ENCODE measurements at places on chromosomes 2 and 18.

DNA sequence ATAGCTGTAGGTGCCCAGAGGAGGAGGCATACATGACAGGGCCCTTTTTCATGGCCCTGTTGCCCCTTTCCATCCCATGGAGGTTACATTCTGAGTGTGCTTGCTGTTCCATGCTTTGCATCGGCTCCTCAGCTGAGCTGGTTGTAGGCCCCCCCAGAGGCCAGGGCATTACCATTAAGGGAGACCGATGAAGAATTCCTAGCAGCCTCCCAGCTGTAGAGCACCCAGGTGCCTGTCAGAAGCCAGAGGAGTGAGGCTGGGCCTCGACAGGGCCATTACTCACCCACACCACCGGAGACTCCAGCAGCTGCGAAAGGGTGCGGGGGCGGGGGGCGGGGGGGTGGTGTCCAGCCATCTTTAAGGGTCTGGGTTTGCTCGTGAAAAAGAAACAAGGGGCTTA, 72.2 kb downstream of the GALNT14 start:
- no peak for DNase-seq

GRCh38 chr2:211035548-211036185, 479.3 kb downstream of the CPS1 start:
- no peak for DNase-seq

GRCh38 chr2:209960676-209961630, 41.5 kb upstream of the RPE start:
- peak; percentile 80 for DNase-seq

DNA sequence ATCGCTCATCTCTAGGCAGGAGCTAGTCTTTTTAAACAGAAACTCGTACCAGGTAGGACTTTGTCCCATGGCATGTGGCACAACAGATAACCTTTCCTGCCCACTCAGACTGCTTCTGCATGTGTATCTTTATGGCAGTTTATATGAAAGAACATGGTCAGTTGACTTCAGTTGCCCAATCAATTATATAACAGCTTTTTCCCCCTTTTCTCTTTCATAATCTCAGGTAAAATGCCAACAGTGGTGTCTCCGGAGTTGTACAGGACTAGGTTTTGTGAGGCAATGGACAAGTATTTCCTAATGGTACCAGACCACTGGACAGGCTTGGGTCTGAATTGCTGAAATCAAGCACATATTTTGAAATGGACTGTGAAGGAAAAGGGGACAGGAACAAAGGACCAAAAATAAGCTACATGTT, 51.6 kb upstream of the PTH2R start:
- DNase-seq: no peak

DNA sequence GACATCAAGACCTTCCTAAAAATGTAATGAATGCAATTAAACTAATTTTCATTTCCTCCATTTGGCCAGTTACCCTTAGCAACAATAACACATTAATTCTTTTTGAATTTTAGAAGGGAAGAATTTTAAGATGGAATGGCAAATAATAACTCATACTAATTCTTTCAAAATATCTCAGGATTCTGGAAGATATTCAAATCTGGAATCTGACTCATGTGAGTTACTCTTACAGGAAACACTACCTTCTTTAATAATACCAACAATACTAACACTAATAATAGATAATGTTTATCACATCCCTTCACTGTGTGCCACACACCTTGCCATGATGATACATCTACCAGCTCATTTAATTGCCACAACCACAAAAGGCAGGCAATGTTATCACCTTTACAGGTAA, 46.4 kb downstream of the ZNF521 start:
- DNase-seq: no peak

DNA sequence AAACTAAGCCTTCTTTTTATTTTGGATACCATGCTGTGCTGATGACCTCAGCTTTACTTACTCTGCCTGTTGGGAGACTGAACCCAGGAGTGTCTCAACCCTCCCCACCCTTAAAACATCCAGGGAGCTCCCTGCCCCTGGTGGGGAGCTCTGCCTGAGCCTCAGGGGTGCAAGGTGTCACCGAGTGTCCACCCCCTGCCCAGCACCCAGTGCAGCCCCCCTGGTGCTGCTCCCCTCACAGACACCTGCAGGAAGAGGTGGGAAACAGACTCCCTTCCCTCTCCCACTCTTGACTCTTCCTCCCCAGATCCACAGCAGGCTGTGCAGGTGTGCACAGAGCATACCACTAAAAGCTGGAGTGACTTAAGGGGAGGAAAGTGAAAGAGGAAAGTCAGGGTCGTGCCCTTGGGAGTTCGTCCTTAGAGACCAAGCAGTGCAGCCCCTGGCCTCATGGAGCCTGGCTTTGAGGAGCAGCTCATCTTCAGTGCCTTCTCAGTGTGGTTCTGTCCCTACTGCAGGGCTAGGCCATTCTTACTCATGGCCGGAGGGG, 51.3 kb downstream of the MYO7B start:
- no peak for DNase-seq

DNA sequence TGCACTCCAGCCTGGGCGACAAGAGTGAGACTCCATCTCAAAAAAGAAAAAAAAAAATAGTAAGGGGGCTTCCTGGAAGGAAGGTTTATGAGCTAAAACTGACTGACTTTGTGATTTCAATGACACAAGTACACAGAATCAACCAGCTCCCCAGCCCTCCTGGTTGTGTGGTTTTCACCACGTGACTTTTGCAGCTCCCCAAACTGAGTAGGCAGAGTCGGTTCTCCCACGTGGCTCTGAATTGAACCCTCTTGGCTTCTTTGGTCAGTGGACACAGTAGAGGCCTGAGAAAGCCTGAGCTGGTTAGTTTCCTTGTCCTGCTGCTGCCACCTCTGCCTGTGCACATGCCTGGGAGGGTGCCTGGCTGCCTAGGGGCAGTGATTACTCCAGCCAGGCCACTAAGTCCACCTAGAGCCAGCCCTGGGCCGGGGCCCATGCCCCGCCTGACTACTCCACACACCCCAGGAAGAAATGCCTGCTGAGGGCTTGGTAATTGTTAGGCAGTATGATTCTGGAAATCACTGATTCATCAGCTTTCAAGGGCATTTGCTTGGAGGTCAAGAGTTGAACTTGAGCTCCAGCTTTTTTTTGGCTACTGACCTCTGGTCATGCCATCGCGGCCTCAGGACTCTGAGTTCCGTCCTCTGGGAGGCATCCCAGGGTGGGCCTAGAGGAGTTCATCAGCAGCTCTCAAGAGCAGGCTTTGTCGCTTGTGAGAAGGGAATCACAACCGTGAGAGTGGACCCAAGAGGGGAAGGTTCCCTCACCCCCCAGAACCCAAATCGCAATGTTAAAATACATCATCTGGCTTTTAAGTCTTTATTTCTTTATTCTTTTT, 431.9 kb upstream of the HS6ST1 start:
- DNase-seq: no peak

DNA sequence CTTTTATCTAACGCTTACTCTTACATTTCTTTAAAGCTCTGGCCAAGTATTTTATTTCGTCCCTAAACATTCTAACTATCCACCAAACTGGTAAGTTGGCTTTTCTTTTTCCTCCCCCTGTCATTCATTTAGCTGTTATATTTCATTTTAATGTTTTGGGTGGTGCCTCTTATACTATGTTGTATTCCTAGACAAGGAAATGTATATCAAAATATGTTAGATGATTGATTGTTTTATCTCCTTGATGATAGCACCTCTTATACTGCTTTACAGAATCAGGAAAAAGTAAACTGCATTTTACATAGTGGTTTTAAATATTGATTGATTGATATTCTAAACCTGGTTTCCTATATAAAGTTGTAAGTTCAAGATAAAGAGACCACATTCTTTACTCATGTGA, 23.9 kb downstream of the C18orf54 start:
- DNase-seq: no peak

DNA sequence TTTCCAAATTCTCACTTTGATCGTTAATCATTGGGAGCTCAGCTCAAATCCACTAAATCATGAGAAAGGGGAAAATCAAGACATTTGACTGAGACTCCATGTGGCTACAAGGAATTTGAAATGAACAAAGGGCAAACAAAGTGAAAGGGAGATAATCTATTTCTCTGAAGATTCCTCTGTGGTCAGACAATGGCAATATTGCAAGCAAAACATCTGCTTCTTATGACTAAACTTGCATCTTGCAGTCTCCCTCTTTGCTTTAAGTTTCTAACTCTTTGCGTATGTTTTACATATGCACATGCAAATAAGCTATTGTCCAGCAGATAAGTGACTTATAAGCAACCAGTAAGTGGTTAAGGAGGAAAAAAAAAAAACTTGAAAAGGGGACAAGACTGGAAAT, 299.1 kb upstream of the NXPH2 start:
- DNase-seq: no peak

DNA sequence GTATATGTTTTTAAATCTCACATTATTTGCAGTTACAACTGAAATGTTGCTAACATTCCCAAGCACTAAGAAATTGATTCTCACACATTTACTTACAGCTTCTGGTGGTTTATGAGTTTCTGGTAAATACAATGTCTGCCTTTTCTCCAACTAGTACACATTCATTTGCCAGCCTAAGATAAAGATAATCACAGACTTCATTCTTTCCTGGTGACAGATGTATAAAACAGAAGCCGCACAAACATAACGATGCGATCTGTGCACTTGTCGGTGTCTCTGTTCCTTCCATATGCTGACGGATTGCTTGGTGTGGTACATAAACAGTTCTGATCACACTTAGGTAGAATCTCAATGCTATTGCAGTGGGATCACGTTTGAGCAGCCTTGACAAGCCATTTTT, 100.4 kb upstream of the DDX18 start:
- DNase-seq: no peak

GRCh38 chr2:142542431-142542910, 335.0 kb upstream of the KYNU start:
- no peak for DNase-seq

GRCh38 chr2:98921062-98921461, 15.0 kb downstream of the CRACDL start:
- no peak for DNase-seq

DNA sequence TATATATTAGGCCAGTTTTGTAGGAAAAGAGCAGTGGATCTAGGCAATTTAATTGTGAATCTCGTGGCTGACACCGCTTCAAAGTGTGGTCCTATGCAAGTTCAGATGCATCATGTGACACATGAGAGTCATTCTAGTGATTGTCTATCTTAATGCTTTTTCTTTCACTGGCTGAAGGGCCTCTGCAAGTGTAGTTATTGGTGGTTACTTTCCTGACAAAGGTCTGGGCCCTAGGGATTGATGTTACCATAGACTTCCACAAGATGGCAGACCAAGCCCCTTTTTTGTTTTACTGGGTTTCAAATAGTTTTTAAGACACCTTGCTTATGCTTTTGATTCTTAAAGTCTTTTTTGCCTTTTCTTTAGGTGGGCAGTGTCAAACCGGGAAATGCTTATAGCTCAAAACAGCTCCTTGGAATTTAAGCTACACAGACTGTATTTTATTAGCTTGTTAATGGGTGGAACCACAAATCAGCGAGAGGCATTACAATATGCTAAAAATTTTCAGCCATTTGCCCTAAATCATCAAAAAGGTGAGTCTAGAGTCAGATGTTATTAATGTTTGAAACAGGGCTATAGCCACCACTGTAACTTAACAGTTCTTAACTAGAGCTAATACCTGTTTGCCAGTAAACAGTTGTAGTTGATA, 25.9 kb downstream of the CD8A start:
- peak; percentile 62 for DNase-seq

- DNase-seq: peak; percentile 60
These were observed 81.5 kb upstream of the FZD7 start for GRCh38 chr2:201952187-201952586.

DNA sequence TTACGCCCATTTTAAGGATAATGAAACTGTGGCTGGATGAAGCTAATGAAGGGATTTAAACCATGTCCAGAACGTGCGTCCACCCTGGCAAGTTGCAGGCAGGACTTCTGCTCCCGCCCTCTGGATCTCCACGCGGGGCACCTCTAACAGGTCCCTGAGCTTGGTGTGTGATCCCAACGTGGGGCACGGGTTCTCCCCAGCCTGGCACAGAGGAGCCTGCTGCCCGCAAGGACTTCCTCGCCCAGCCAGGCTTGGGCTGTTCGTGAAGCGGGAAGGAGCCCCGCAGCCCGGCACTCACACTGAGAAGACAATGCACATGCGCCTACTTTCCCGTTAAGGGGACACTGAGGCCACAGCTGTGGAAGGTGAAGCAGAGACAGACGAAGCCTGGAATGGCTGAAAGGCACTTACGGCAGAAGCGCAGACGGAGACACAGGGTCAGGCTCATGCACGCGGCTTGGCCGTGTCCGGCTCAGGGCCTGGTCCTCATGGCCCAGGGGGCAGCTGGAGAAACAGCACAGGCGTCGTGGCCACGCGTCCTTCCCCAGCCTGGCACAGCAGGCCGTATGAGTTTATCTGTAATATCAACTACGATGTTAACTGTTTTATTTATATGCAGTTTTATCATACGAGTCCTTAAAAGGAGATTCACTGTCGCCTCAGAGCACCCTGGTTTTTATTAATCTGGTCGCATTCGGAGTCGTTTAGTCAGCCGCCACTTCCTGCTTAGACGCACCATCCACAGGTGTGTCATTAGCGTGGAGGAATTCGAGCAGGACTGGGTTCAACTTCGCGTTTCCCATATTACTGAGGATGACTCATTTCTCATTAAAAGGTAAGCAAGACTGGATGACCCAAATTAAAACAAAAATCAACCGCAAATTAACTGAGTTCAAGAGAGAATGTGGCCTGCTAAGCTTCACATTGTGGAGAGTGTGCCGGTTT, 835.9 kb downstream of the GALR1 start:
- no peak for DNase-seq

DNA sequence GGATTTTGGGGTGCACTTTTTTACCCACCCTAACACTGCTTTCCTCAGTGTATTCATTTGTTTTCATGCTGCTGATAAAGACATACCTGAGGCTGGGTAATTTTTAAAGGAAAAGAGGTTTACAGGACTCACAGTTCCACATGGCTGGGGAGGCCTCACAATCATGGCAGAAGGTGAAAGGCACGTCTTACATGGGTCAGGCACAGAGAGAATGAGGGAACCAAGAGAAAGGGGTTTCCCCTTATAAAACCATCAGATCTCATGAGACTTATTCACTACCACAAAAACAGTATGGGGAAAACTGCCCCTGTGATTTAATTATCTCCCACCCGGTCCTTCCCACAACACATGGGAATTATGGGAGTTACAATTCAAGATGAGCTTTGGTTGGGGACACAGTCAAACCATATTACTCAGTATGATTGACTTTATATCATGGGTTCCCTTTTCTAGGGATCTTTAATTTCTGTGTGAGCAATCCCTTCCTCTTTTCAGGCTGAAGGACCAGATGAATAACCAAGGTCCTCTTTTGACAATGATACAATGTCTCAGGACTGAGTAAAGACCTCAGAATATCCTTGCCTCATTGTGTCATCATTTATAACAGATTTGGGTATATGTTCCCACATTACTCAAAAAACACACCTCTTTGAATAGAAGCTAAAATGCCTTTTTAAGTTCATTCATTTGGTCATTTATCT, 100.1 kb upstream of the TRIB2 start:
- DNase-seq: no peak

- peak; percentile 23 for DNase-seq
These were observed 44.3 kb downstream of the RBM43 start for GRCh38 chr2:151217343-151217742.
